ENCODE measurements at places on chromosomes 7 and 10.

GRCh38 chr10:603745-604144 lies 85.7 kb downstream of the DIP2C start:
- DNase-seq: no peak

DNA sequence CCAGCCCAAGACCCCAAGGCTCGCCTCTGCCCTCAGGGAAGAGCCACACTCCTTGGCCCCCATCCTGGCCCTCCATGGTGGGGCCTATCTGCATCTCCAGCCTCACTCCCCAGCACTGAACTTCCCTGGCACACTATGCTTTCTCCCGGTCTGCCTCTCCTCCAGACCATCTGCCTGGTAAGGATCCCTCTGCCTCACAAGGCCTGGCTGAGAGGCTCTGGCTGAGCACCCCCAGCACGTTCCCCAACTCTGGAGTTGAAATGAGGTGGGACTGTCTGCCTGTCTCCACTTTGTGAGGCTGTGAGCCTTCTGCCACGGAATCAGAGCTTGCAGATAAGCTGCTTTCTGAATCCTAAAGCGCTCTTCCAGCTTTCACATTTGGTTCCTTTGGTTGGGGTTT lies 220.7 kb downstream of the TNS3 start:
- peak; percentile 28 for DNase-seq

DNA sequence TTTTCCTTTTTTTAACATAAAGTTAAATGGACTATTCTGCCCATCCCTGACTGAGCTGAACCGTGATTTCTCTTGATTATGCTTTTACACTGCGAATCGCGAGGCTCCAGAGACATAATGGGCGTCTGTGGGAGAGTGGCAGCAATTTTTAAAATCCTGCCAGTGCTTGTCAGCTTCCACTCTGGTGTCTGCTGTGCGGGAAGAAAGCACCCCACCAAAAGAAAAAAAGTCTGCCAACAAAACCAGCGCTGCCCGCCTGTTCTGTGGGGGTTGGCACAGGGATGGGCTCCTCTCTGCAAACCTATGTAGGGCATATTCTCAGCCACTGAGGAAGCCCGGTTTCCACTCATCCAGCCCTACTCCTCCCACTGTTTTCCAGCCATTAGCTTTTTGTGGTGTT lies 592.3 kb upstream of the GALNT17 start:
- peak; percentile 19 for DNase-seq

GRCh38 chr7:1725199-1725690 lies 55.2 kb downstream of the ELFN1 start:
- DNase-seq: peak; percentile 69

Measured in cerebellar cortex (tissue), 1 donor.